Activated CD4-positive, CD25-positive, alpha-beta regulatory T cell treated with anti-CD3 and anti-CD28 coated beads, Interleukin-2, amount 50 U/mL, for 24 hours (primary cell): ENCODE measurements at places on chromosomes 6 and 20.

DNA sequence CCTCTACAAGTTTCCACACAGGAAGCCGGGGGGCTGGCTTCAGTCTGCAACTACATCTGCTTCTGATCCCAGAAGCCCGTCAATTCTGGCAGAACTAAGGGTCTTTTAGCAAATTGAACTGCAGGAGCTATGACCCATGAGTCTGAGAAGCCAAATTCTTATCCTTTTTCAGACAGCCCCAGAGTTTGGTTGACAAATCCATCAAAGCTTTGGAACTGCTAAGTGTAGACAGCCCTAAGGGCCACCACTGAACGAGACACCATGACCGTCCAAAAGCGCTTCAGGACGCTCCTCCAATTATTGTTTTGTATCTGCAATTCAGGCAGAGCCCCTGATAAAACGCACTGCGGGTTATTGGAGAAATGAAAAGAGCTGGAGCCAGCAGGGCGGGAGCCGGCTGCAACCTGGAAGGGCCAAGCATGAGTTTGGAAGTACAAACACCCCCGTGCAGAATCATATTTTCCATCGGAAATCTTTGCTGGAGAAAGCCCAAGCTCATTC is 67.1 kb downstream of the GNAS-AS1 start:
- ATAC-seq: no peak

DNA sequence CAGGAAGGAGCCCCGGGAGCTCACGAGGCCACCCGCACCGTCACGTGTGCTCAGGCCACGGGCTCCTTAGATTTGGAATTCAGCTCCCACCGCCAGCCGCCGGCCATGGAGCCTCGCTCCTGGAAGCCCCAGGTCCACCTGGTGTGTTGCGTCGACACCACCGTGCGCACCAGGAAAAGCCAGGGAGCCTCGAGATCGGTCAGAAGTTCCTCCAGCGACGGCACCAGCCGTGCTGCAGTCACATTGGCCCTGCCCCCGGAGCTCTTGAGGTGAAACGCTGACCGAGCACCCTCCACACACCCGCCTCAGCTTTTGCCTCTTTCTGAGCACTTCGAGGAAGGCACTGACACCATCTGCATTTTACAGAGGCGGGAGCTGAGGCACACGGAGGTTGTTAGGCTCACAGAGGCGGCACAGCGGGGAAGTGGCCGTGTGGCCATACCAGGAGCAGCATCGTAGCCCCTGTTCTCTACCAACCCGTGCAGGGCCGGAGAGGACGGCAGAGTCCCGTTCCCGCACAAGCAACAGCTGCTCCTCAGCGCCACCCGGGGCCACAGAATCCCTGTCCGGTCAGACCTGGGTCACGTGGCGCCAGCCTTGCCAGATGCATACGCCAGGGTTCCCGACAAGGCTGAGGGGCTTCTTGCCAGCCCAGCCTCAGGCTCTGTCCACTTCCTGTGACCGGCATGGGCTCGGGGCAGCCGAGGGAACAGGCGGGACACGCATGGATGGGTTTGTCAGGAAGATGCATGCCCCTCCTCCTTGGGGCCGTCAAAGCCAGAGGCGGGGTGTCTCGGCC is 7.6 kb downstream of the NKAIN4 start:
- ATAC-seq: no peak

DNA sequence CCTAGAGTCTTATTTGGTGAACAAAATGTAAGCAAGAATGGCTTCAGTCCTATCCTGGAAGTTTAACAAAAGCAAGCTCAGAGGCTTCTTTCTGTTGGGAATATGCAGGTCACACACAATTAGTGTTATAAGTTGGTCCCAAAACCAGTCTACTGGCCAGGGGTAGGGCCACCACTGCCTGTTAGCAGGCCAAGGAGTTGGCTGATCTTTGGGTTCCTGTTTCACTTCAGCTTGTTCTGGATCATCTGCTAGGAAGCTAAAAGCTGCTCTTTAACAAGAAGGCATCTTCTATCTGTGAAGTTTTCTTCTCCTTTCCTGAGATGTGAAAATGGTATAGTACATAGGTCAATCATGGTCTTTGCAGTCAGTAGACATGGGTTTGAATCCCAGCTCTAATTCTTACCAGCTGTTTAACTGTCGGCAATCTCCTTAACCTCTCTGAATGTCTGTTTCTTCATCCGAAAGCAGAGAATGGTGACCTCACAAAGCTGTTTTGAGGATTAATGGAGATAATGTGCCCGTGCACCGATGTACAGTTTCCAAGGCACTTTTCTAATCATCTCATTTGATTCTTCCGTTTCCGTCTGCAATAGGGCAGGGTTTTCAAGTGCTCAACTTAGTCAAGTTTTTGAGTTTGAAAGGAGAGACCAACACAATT is 271.2 kb upstream of the TAB2 start:
- ATAC-seq: no peak

- ATAC-seq: peak; percentile 67
Observed at GRCh38 chr6:337805-338368, 45.6 kb downstream of the DUSP22 start.

DNA sequence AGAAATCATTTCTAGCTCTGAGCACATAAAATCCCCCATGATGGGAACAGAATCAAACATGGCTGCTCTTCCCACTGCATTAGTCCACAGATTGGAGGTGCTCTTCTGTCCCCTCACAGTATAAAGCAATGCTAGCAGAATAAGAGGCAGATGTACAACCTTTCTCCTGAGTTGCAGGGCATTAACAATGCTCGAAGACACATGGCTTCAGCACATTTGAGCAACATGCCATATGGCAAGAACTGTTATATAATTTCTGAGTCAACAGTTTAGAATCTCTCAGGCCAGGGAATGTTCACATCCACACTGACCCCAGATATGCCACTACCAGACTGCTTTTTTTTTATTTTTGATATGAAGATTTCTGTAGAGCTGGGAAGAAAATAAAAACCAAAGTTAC is 119.6 kb downstream of the KIF13A start:
- no peak for ATAC-seq

GRCh38 chr6:156634048-156634447 is 143.1 kb upstream of the ARID1B start:
- ATAC-seq: no peak

DNA sequence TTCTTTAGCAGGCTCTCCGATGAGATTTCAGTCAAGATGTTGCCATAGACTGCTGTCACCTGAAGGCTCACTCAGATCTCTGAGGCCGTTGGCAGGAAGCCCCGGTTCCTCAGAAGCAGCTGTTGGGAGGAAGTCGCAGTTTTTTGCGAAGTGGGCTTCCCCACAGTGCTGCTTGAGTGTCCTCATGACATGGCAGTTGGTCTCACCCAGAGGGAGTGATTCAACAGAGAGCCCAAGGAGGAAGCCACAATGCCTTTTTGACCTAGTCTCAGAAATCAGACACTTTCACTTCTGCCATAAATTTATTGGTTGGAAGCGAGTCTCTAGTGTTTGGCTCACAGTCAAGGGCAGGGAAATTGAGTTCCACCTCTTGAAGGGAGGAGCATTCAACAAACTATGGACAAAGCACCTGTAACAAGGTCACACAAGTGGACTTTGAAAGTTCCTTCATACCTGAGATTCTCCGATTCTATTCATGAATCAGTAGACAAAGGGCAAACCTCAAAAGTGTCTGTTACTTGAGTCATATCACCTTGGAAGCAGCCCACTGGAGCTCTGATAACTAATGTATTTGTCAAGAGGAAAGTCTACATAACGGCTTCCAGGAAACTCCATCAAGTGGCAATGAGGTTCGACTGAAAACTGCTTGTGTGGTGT is 208.3 kb downstream of the TASP1 start:
- ATAC-seq: peak; percentile 46

DNA sequence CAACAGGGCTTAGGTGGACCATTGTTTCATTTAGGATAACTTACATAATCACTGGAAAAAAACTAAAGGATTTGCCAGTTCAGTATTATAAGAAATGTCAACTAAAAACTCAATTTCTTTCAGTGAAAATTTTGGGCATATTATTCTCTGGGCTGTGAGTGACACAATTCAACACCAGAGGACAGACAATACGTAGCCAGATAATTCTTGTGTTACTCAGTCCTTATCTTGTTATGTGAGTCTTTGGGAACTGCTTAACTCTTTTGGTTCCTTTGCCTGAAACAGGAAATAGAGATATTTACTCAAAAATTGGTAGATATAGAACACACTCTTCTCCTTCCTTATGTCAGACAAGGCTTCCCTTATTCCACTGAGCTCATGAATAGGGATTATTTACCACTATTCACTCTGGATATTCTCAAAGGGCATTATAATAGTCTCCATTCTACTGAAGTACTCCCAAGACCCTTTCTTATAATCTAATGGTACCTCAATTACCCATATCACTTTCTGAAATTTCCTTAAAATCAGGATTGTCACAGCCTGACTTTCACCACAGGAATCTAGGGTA is 4.9 kb upstream of the BEND6 start:
- ATAC-seq: no peak
